Activated T-helper 1 cell treated with anti-CD3 and anti-CD28 coated beads, Interleukin-12 subunit alpha, Interleukin-12 subunit beta, Interleukin-2, Interleukin-4 antibody, amounts not matched to agents 30 ng/mL and 10 ng/mL and 1 ng/mL, durations not matched to agents 14 hours and 24 hours and 36 hours (primary cell): ENCODE measurements at places on chromosomes 1 and 21. TPM values are rescaled to one million over a fixed set of nuclear protein-coding genes. Genes with fewer than 3 reads are reported as not detected.
A peak's percentile ranks its signal among the peaks of the same experiment; 100 is the strongest.

- peaks cover 7% of the 10 kb centered on the region for H3K36me3 ChIP-seq
- no peaks in the 10 kb centered on the region for H3K27me3 ChIP-seq
- H3K27ac ChIP-seq = no peak overlapping the region
- H3K4me3 ChIP-seq = no peak overlapping the region
Measured at GRCh38 chr1:51354416-51354815, 24.1 kb upstream of the TTC39A start.

DNA sequence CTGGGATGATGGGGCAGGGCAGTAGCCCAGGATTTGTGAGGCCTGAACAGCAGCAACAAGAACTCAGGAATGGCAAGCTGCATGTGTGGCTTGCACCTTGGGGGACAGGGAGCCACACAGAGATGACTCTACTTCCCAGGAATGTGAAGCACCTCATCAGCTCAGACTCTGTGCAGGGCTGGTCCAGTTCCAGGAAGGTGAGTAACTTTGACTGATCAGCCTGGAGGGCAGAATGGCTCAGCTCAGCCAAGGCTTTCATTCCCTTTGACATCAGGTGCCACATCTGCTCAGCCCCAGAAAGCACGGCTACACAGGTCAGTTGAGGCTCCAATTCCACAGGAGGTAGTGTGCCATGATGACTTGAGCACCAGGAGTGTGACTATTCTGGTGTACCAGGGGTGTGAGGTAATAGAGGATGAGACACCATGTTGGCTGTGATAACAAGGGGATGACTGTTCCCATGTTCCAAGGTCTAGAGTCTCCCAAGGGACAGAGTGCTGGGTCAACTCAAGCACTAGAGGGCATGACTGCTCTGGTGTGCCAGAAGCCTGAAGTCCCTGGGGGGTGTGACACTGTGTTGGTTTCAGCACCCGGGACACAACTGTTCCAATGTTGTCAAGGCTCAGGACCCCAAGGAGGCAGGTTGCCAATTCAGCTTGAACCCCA lies 625.8 kb upstream of the ADGRL2 start:
- H3K27ac ChIP-seq = no peak overlapping the region
- H3K4me1 ChIP-seq = no peaks in the 10 kb centered on the region
- H3K36me3 ChIP-seq = no peaks in the 10 kb centered on the region
- H3K27me3 ChIP-seq = no peaks in the 10 kb centered on the region
- no peak for DNase-seq

GRCh38 chr1:40740997-40741736 lies 42.4 kb upstream of the KCNQ4 start:
- no peak for DNase-seq
- no peaks in the 10 kb centered on the region for H3K27me3 ChIP-seq
- H3K4me3 ChIP-seq = no peak overlapping the region
- peaks cover 42% of the 10 kb centered on the region for H3K36me3 ChIP-seq
- peaks cover 34% of the 10 kb centered on the region for H3K4me1 ChIP-seq

DNA sequence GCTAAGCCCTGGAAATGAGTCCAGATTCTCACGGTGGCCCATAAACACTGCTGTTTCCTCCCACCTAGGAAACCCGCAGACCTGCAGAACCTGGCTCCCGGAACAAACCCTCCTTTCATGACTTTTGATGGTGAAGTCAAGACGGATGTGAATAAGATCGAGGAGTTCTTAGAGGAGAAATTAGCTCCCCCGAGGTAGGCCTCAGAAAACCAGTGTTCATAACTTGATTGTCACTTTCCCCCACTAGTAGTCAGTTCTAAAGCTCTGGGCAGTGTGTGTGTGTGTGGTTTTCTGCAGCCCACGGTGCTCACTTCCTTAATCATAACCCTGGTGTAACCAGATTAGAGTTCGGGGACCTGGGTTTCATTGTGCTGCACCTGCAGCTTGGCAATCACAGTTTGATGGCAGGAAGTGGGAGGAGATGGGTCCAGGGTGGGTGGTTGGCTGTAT lies 39.1 kb downstream of the CLIC6 start:
- no peaks in the 10 kb centered on the region for H3K36me3 ChIP-seq
- peaks cover 16% of the 10 kb centered on the region for H3K27me3 ChIP-seq
- peak overlapping the region; percentile 48 for H3K4me3 ChIP-seq
- no peak overlapping the region for H3K27ac ChIP-seq
- peaks cover 24% of the 10 kb centered on the region for H3K4me1 ChIP-seq
- peak; percentile 28 for DNase-seq

DNA sequence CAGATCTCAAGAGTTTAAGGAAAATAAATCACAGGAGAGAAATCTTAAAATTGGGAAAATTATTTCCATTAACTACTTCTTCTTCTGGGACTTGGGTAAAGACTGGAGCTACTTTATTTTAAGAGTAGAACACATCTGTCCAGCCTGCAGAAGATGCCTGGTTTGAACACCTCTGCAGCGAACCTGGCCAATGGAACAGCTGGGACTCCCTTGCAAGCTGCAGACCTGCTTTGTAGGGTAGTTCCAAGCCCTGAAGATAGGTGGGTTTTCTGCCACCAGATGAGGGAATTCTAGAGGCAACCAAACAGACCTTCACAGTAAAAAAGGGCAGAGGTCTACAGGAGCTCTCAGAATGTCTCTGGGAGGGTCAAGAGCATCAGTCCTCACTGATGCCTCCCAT lies 86.5 kb upstream of the CACNA1E start:
- no peak for DNase-seq
- H3K4me1 ChIP-seq = peaks cover 43% of the 10 kb centered on the region
- no peaks in the 10 kb centered on the region for H3K36me3 ChIP-seq
- no peak overlapping the region for H3K4me3 ChIP-seq
- no peaks in the 10 kb centered on the region for H3K27me3 ChIP-seq
- H3K27ac ChIP-seq = no peak overlapping the region

- H3K27me3 ChIP-seq = no peaks in the 10 kb centered on the region
- peak overlapping the region; percentile 23 for H3K27ac ChIP-seq
- peak overlapping the region; percentile 84 for H3K4me3 ChIP-seq
- H3K4me1 ChIP-seq = peaks cover 81% of the 10 kb centered on the region
- DNase-seq = no peak
Measured at GRCh38 chr1:21335750-21336224, 45.5 kb upstream of the ECE1 start.

DNA sequence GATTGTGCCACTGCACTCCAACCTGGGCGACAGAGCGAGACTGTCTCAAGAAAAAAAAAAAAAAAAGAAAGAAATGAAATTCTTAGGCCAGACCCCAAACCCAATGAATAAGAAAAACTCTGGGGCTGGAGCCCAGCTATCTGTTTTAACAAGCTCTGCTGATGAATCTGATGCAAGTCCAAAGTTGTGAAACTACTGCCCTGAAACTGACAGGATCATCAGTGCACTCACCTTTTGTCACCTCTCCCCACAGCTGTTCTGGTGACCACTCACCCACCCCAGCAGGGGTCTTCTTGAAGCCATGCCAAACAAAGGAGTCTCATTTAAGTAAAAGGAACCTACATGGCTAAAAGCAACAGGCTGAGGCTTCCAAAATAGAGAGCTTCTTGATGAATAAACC lies 8.4 kb downstream of the PABPC4 start:
- peaks cover 76% of the 10 kb centered on the region for H3K36me3 ChIP-seq
- no peak for DNase-seq
- H3K4me3 ChIP-seq = no peak overlapping the region
- H3K27me3 ChIP-seq = no peaks in the 10 kb centered on the region

GRCh38 chr21:21624674-21625073 lies 626.5 kb downstream of the NCAM2 start:
- no peak overlapping the region for H3K27ac ChIP-seq
- no peaks in the 10 kb centered on the region for H3K27me3 ChIP-seq
- H3K4me1 ChIP-seq = no peaks in the 10 kb centered on the region
- no peaks in the 10 kb centered on the region for H3K36me3 ChIP-seq
- no peak for DNase-seq

GRCh38 chr1:62285984-62286785 lies 33.0 kb downstream of the KANK4 start:
- no peak for DNase-seq
- no peaks in the 10 kb centered on the region for H3K36me3 ChIP-seq
- peaks cover 10% of the 10 kb centered on the region for H3K27me3 ChIP-seq
- H3K4me1 ChIP-seq = no peaks in the 10 kb centered on the region
- no peak overlapping the region for H3K27ac ChIP-seq

DNA sequence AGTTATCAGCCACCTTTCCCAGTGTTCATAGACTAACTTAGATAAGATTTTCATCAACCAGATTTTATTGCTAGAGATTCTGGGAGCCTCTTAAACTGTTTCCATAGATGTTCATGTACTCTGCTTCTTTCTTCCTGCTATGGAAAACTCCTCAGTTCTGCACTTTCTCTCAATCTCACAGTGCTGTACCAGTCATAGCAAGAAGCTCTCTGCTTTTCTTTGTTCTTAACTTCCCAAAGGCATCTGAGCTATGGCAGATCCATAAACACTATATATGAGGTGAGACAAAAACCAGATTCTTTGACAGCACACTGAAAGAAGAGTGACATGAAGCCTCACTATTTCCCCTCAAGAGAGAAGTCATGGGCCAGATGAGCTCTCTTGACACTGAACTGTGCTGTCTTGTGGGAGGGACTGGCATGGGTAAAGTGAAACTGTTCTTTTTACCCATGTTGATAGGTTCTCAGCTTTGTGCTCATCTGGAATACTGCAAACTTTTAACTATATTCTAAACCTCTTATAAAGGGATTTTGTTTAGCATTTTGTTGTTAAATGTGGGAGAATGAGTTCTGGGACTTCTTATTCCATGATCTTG lies 64.2 kb upstream of the LYPLAL1 start:
- no peaks in the 10 kb centered on the region for H3K36me3 ChIP-seq
- no peaks in the 10 kb centered on the region for H3K27me3 ChIP-seq
- H3K27ac ChIP-seq = no peak overlapping the region
- no peaks in the 10 kb centered on the region for H3K4me1 ChIP-seq
- no peak overlapping the region for H3K4me3 ChIP-seq

DNA sequence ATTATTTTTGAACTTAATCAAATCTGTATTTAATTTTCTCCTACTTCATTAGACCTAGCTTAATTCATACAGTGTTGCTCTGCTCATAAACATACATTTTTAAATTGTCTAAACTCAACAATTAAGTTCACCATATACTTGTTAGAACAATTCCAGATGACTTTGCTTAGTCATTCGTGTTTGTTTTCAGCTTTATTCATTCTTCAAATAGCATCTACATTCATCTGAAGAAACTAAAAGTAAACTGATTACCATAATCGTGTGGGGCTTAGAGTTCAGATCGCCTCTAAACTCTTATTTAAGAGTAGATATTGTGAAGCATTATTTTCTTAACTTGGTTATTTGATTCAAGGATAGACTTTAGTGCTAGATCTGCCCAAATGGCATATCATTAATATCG lies 34.4 kb downstream of the KLHL20 start:
- H3K27me3 ChIP-seq = no peaks in the 10 kb centered on the region
- no peak overlapping the region for H3K4me3 ChIP-seq
- H3K4me1 ChIP-seq = no peaks in the 10 kb centered on the region
- DNase-seq = no peak

- no peak overlapping the region for H3K4me3 ChIP-seq
- no peaks in the 10 kb centered on the region for H3K4me1 ChIP-seq
- no peak overlapping the region for H3K27ac ChIP-seq
- DNase-seq = no peak
- no peaks in the 10 kb centered on the region for H3K27me3 ChIP-seq
Measured at GRCh38 chr1:56511364-56511763, 68.0 kb downstream of the PLPP3 start.

- no peaks in the 10 kb centered on the region for H3K27me3 ChIP-seq
- H3K4me1 ChIP-seq = no peaks in the 10 kb centered on the region
- no peaks in the 10 kb centered on the region for H3K36me3 ChIP-seq
- no peak overlapping the region for H3K27ac ChIP-seq
Measured at GRCh38 chr1:17596651-17597509, 57.4 kb downstream of the ARHGEF10L start.

DNA sequence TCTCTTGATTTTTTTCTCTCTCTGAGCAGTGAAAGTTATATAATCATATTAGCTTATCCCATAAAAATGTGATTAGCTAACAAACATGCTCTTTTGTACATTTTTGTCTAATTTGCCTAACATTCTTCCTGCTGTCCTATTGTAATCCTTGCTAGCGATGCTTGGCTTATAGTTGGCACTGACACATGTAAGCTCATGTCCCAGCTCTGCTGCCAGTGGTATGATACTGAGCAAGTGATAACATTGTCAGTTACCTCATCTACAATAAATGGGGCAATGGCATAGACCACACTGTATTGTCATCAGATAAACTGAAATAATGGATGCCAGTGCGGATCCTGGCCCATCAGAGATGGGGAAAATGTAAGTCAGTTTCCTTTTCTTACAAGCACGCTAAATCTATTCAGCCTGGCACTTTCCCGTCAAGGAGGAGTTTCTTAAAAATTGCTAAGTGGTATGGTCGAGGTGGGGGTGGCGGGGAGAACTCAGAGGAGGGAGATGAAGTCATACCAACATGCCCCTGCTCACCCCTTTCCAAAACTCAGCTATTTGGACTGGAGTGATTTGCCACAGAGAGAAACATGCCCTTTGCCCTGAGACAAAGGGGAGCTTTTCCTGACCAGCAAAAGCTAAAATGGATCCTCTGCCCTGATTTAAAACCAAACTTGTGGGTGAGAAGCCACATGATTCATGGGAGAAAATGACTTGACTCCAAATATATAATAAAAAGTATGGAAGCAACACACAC lies 1.3 kb downstream of the FYB2 start:
- H3K4me1 ChIP-seq = no peaks in the 10 kb centered on the region
- H3K27ac ChIP-seq = no peak overlapping the region
- no peak overlapping the region for H3K4me3 ChIP-seq
- H3K27me3 ChIP-seq = peaks cover 9% of the 10 kb centered on the region

DNA sequence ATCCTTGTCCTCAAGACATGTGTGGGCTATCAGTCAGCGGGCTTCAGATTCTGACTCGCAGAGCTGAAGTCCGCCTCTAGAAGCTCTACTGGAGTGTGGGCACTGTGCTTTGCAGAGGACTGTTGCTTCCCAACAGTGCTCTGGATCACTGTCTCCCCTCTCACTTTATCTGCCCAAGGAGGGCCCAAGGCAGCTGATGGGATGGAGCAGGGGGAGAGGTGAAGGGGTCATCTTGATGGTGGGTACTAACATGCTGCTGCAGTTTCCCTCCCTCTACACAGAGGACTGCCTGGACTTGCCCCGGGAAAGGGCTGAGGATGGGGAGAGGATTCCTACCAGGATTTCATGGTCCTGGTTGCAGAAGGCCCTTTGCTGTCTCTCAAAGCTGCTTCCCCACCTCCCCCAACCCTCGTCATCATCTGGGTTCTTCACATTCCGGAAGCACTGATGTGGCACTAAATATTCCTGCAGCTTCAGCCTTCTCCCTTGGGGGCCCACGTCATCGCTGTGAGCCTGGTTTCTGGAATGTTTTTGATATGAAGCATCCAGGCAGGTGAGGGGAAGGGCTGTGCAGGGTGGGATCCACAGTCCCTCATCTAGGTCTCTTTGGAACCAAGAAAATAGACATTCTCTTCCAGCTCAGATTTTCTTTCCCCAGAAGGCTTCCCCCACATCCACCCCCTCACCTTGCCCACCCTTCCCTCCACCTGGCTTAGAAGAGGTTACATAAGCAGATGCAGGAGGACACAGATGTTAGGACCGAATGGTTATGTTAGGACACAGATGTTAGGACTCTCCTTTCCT lies 23.2 kb downstream of the NUAK2 start:
- peaks cover 12% of the 10 kb centered on the region for H3K27me3 ChIP-seq
- peaks cover 48% of the 10 kb centered on the region for H3K4me1 ChIP-seq
- no peak for DNase-seq
- H3K4me3 ChIP-seq = no peak overlapping the region
- no peak overlapping the region for H3K27ac ChIP-seq

Gene SFN
- total RNA-seq = 0.47 and 0.78 TPM in 2 replicates

Gene CFHR2
- total RNA-seq = not detected in 2 replicates

Gene GOLT1A
- not detected in 2 replicates for total RNA-seq

Gene PTPRC
- total RNA-seq = 512 and 516 TPM in 2 replicates

Gene MFSD2A
- 55.3 and 56.2 TPM in 2 replicates for total RNA-seq

Gene CD52
- total RNA-seq = 394 and 411 TPM in 2 replicates

Gene CGN
- total RNA-seq = 0.17 and 0.91 TPM in 2 replicates

Gene CHRNB2
- not detected in 2 replicates for total RNA-seq

Gene FMO3
- not detected in 2 replicates for total RNA-seq

Gene CYYR1
- not detected in 2 replicates for total RNA-seq
